ENCODE measurements at places on chromosomes 11 and 22.

- no peak for DNase-seq
Observed at GRCh38 chr11:120774591-120775386, 249.1 kb upstream of the TBCEL start.

- no peak for DNase-seq
Observed at GRCh38 chr11:113338730-113339129, 24.3 kb downstream of the TTC12 start.

DNA sequence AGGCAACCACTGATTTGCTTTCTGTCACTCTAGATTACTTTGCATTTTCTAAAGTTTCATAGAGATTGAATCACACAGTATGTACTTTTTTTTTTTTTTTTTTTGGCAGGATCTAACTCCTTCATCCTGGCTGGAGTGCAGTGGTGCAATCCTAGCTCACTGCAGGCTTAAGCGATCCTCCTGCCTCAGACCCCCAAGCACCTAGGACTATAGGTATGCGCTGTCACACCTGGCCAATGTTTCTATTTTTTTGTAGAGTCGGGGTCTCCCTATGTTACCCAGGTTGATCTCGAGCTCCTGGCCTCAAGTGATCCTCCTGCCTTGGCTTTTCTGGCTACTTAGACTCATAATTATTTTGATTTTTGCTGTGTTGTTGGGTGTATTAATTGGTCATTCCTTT, 294.6 kb upstream of the CTSC start:
- DNase-seq = no peak

DNA sequence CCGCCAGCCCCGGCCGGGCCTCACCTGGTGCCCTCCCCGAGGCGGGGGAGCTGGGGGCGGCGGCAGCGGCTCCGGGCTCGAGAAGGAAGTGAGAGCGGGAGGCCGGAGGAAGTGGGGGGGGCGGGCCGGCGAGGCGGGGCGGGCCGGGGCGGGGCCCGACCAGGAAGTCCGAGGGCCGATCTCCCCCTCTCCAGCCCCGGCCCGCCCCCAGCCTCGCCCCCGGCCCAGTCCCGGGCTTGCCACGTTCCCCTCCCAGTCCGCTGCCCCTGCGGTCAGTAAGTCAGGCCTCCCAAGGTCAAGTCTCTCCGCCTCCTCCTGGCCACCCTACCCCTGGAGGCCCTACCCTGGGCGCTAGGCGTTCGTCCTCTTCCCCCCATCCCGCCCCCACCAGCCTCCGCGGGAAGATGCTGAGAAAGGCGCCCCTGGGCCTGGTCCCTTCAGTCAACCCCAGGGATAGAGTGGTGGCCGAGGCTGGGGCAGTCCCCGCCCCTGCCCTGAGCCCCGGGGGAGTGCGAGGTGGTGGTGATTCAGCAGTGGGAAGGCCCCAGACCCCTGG, at the start of gene RHOG:
TSS of gene RHOG (minus strand) at position 90 of the 556 bp plus-strand sequence. CDS start 12,821 bp downstream, outside the sequence.
- DNase-seq = peak; percentile 44

GRCh38 chr11:74683941-74684481, 47.2 kb downstream of the CHRDL2 start:
- no peak for DNase-seq

Measured in stimulated activated CD8-positive, alpha-beta memory T cell treated with anti-CD3 and anti-CD28 coated beads, Interleukin-7, amount 100 ng/mL, for 1 hour (primary cell).